ENCODE measurements at places on chromosomes 6 and 20.
A peak's percentile ranks its signal among the peaks of the same experiment; 100 is the strongest.

DNA sequence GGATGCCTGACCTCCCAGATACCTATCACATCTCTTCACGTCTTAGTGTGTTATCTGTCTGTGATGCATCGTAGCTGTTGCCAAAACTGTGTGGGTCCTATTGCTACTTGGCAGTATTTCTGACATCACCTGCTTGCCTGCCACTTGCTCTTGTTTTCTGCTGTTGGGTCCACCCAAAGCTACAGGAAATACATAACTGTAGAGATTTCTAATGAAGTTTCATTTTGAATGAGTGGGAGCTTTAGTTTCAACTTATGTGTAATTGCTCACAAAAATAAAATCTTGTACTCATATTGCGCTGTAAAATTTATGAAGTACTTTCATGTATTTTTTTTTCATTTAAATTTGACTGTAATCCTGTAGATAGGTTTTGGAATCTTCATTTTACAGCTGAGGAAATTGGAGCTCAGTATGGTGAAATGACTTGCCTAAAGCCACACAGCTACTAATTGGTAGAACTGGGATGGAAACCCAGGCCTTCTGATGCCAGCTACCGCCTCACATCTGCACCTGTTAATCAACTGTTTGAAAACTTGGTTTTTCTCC is 113.6 kb upstream of the MAN1A1 start:
- no peak for DNase-seq

- no peak for DNase-seq
Observed at GRCh38 chr6:131736003-131736596, 25.3 kb upstream of the CTAGE9 start.

GRCh38 chr20:64176971-64177370 is 12.7 kb downstream of the MYT1 start:
- no peak for DNase-seq

- DNase-seq = peak; percentile 13
Observed at GRCh38 chr20:50724851-50725723, 6.3 kb upstream of the PARD6B start.

- no peak for DNase-seq
Observed at GRCh38 chr20:33684533-33685327, 1.5 kb downstream of the E2F1 start.

DNA sequence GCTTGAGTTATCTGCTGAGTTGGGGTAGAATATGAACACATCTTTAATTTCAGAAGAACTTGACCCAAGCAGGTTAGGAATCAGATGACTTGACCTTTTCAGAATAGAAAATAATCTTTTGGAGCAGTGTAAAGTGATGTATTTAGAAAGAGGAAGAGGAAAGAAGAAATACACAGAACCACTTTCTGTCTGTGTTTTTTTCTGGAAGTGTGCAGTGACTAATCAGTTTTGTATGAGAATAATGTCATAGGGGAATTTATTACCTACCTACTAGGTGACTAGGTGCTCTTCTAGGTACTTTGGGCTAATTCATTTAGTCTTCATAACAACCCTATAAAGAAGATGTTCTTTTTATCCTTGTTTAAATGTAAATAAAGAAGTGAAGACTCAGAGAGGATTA is 3.0 kb downstream of the PPP1R14C start:
- no peak for DNase-seq

DNA sequence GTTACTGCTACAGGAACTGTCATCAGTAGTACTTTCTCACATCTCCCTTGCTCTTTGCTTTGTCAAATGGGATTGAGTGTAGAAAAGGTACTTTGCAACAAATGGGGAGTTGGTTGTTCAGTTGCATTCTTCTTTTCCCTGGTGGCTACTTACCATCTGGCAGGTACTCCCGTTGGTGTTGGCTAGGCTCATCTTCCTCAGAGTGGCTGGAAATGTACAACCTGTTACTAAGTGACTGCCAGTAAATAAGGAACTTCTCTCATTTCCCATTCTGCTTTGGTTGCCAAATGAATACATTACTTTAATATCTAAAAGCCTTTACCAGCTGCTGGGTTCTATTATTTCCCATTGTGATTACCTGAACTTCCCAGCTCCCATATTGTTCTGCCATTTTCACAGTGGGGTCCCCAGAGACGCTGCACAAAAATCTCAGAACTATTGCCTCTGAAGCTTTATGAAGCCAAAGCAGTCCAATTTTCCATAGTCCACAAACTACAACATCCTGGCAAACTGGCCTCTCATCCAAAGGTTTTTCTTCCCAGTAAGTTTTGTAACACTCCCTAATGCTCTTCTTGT is 229.7 kb upstream of the HTR1E start:
- DNase-seq = no peak

DNA sequence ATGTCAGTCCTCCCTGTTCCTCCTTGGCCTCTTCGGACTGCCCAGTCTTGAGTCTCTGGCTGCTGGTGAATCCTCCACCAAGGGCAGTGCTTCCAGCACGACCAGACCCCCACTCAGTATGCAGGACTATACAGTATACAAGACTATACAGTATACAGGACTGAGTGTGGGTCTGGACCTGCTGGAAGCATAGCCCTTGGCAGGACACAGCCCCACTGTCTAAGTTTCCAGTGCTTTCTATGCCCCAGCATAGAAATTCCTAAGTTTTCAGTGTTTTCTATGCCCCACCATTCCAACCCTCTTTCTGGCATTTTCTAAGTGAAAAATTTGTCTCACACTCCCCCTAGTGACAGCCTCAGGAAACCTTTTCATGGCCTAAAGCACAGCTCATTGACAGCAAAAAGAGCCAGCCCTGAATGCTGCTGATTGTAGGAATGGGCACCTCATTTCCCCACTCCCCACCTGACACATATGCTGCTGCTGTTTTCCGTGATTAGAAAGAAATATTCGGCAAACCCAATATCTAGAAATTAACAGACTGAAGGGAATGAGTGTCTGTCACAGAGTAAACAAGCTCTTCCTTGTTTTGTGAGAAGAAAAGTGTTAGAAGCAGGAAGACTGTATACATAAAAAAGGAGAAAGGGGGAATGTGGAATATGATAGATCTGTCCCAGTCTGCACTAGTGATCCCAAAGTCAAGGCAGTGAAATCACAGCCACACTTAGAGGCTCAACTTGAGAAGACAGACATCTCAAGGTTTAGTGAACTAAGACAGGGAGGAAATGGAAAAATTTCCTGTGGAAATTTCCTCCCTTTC is 206.9 kb downstream of the IBTK start:
- no peak for DNase-seq

DNA sequence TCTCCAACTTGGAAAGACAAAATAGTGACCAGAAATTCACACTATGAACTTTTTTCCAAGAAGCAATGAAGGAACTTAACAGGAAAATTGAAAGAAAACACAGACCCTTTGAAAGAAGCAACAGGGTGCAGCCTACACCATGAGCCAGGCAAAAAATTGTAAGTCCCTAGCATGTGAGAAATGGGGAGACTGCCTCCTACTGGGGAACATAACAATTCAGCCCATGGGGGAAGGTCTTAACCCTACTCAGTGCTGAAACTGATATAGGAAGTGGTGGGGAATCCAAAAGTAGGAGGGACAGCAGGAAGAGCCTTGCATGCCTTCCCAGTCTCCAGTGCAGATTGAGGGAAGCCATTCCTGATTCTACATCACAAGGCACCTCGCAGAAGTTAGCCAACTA is 235.1 kb upstream of the UFL1 start:
- no peak for DNase-seq

- no peak for DNase-seq
Observed at GRCh38 chr20:49892260-49892659, 23.1 kb downstream of the SPATA2 start.
